ENCODE measurements at places on chromosomes 6 and 20.

GRCh38 chr6:127475135-127475822 is 16.1 kb upstream of the KIAA0408 start:
- no peak for DNase-seq

- no peak for DNase-seq
Measured at GRCh38 chr6:148761527-148762011, 14.7 kb downstream of the UST start.

- no peak for DNase-seq
Measured at GRCh38 chr20:61736751-61737310, 328.9 kb downstream of the TAF4 start.

DNA sequence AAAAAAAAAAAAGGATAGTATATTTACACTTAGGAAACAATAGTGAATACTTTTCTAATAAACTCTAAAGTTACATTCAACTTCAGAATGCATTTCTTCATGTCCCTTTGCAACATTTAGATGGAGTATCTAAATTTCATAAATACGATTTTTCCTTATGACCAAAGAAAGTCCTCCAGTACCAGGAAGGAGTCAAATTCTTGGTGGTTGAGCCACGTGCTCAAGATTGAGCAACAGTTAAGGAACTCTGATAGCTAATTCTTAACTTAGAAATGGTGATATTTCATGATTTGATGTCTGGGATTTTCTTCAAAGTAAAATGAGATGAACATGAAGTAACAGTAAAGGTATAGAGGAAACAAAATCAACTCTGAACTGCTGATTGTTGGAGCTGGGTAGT is 92.7 kb downstream of the SASH1 start:
- peak; percentile 15 for DNase-seq

DNA sequence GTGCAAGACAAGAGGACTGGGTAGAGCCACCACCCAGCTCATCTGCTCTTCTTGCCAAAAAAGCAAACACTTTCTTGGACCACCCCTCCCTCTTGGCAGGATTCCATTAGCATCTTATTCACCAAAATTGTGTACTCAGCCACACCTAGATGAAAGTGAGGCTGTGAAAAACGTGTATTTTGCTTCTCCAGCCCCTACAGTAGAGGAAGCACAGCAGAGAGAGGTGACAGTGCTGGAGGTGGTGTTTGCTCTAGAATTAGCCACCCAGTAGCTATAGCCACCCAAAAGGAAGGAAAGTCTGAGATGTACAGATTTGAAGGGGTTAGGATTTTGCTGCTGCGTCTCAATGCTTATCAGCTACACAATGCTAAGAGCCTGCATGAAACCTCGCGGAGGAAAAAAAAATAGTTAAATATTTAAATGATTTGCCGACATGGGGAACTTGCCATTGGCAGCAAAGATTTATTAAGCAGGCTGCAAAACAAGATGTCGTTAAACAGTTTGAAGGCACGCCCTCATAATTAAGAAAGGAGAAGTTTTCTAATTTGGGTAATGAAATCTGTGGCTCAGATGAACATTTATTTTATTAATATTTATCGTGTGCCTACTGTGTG is 287.3 kb downstream of the ZNF217 start:
- DNase-seq: no peak

- no peak for DNase-seq
Measured at GRCh38 chr6:142850679-142851423, 94.1 kb downstream of the HIVEP2 start.

DNA sequence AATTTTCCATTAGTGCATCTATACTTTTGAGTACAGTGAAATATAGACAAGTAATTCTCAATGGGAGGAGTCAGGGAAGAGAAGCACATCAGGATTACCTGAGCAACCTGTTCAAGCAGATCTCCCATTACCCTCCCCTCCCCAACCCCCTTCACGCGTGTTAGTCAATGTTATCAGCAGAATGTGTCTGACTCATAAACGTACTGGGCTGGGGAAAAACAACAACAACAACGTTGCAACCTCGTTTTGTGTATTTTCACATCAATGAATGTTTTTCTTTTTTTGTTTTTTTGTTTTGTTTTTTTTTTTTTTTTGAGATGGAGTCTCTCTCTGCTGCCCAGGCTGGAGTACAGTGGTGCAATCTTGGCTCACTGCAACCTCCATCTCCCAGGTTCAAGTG is 287.0 kb upstream of the STXBP5 start:
- DNase-seq: no peak

- DNase-seq: no peak
Measured at GRCh38 chr6:145271040-145271439, 464.3 kb downstream of the EPM2A start.

DNA sequence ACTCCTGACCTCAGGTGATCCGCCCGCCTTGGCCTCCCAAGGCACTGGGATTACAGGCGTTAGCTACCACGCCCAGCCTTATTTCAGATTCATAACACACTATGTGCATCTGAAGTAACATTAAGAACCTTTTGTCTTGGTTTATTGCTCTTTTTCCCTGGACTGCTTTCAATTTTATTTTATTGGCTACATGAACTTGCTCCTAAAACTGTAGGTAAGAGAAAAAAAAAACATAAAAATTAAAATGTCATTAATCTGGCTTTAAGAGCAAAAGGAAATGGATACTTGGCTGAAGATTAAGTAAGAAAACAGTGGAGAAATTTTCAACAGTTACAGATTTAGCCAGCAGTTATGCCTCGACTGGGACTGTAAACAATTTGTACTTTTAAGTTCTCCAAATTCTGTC is 62.5 kb downstream of the GJA1 start:
- DNase-seq: no peak

GRCh38 chr20:11153819-11154218 is 480.0 kb upstream of the JAG1 start:
- no peak for DNase-seq

GRCh38 chr6:97689078-97689754 is 406.2 kb upstream of the MMS22L start:
- DNase-seq: no peak

DNA sequence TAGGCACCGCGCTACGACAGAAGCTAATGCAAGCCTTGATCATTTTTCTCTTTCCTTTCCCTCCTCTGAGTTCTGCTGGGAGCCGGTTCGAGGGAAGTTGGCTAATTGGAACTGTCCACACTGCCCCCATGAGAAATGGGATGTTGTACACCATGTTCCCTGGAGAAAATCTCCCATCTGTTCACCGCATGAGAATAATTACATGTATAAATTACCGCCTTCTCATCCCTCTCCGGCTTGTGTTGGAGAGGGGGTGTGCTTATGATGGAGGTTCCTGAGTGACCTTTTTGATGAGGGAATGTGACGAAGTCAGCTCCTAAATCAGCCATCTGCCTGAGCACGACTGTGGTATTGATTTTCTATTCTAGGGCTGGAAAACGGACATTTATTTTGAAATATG is 320.2 kb upstream of the SULF2 start:
- no peak for DNase-seq

GRCh38 chr6:166470029-166470862 is 87.5 kb upstream of the MPC1 start:
- no peak for DNase-seq

- no peak for DNase-seq
Measured at GRCh38 chr20:11979306-11979990, 61.8 kb downstream of the BTBD3 start.

DNA sequence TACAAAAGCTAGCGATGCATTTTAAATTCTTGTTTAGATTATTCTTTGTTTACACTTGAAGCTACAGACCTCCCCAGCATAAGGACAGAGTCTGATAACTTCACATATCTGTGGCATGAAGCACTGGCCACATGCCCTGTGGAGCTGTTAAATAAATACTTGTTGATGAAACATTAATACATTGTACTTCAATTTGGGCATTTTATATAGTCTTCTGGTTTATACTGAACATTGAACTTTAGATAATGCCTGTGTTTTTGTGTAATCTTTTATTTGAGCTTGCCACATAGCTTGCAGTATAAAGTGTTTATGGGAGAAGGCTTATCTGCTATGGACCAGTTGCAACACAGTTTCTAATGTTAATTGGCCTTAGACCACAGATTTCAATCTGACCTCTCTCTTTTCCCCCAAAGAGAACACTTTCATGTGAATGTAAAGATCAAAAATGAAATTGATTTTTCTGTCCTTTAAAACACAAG is 48.2 kb downstream of the FRK start:
- no peak for DNase-seq

- DNase-seq: no peak
Measured at GRCh38 chr6:147758303-147758702, 249.8 kb downstream of the SAMD5 start.

GRCh38 chr6:36067374-36068011 is 39.9 kb downstream of the MAPK14 start:
- peak; percentile 6 for DNase-seq

GRCh38 chr20:58864346-58864745 is 11.8 kb downstream of the GNAS start:
- no peak for DNase-seq

GRCh38 chr6:134351615-134352474 is 33.9 kb upstream of the SGK1 start:
- DNase-seq: no peak

DNA sequence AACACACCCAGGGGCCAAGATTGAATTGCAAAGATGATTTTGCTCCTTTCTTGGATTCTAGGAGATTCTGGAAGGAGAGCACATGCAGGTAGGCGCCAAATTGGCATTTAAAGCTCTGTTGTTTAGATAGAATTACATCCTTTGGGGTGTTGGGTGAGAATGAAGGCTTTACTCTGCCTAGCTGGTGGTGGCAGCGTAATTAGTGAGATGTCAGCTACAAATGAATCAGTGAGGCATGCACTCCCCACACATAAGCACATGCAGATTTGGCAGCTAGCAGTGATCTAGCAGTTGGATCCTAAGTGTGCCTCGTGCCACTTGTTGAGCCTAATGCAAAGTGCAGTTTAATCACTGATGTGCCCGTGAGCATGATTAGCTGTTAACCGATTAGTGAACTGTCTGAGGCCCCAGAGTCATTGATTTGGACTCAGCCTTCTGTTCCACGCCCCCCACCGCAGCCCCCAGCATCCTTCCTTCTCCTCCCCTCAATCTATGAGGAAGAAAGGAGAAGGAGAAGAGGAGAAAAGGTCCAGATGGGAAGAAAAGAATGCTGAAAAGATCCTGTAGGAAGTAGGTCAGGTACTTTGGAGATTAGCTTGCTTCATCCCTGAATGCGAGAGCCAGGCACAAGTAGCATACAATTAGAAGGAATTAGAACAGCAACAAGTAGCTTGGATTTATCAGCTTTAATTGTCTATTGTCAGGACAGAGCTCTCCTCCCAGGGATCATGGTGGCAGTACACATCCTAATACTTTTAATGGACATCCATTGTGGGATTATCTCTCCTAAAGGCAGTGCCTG is 6.0 kb upstream of the PRDM1 start:
- DNase-seq: no peak

DNA sequence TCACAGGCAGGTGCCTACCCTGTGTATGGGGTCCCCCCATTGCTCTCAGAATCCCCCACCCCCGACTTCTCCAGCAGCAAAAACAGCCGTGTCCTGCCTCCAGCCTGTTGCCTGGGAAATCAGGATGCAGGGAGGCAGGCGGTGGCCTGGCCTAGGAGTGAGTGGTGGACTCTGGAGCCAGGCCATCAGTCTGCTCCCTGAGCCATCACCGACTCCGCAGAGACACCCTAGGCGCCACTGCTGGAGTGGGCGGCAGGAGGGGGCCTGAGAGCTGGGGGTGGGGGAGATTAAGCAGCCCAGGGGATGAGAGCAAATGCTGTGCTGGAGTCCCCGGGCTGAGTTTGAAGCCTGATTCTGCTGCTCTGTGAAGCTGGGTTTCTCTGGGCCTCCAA is 93.2 kb downstream of the CD40 start:
- no peak for DNase-seq

DNA sequence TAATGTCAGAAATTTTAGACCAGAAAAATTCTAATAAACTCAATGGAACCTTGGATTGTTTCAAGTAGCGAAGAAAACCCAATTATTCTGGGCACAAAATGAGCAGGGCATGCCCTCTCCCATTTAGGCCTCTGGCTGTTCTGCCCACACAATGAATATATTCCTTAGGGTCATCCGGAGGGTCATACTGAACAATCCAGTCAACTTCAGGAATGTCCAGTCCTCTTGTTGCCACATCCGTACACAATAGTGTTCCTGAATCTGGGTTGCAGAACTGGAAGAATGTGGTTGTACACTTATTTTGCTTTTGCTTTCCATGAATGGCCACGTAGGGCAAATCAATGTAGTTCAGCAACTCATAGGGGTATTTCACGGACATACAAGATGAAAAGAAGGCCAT is 23.4 kb upstream of the RNF144B start:
- DNase-seq: no peak

DNA sequence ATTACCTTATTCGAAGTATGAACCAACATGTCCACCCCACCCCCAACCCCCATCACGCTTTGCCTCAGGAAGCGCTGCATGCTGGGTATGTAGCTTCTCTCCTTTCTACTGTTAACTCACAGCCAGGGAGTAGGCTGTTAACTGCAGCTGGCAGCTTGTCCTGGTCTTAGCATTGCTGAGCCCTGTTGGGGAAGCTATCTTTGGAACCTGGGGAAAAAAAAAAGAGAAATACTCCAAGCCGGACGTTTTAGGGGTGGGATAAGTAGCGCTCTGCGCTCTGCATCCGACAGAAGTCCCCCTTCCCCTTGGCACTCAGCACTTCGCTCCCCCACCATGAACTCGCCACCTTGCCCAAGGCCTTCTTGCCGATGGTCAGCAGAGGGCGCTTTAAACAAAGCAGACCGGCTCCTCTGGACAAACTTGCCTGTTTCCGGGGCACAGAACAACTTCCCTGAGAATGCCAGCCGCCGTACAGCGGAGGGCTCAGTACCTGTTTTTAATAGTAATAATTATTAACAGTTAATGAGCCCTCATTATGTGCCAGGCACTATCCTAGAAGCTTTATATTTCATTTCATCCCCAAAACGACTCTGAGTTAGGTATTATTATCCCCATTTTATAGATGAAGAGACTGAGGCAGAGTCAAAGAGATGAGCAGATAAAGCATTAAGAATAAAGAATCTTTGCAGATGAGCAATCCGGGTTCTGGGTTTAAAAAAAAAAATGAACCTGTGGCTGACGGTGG is 35.2 kb upstream of the MDFI start:
- peak; percentile 88 for DNase-seq

DNA sequence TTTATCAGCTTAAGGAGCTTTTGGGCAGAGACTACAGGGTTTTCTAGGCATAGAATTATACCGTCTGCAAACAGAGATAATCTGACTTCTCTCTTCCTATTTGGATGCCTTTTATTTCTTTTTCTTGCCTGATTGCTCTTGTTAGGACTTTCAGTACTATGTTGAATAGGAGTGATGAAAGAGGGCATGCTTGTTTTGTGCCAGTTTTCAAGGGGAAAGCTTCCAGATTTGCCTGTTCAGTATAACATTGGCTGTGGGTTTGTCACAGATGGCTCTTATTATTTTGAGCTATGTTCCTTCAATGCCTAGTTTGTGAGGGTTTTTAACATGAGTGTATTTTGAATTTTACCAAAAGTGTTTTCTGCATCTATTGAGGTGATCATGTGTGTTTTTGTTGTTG is 192.8 kb upstream of the PHACTR1 start:
- DNase-seq: no peak

Measured in AG08396 (cell line).